ENCODE measurements at places on chromosomes 4 and X.

- DNase-seq, result no peak
Measured at GRCh38 chrX:10932842-10933440, 178.2 kb upstream of the HCCS start.

DNA sequence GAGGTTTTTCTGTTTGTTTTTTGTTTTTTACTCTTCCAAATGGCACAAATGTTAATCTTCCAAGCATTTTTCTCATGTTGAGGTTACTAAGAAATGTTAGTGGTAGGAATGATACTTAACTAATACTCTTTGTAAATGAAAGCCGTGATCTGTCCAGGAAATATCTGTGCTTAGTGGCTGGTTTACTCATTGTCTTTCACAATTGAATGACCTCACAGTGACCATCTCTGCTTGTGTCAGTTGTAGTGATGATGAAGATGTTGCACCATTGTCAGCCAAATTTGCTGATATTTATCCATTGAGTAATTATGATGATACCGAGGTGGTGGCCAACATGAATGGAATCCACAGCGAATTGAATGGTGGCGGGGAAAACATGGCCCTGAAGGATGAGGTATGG, 93.5 kb downstream of the TNIP2 start:
- no peak for DNase-seq

DNA sequence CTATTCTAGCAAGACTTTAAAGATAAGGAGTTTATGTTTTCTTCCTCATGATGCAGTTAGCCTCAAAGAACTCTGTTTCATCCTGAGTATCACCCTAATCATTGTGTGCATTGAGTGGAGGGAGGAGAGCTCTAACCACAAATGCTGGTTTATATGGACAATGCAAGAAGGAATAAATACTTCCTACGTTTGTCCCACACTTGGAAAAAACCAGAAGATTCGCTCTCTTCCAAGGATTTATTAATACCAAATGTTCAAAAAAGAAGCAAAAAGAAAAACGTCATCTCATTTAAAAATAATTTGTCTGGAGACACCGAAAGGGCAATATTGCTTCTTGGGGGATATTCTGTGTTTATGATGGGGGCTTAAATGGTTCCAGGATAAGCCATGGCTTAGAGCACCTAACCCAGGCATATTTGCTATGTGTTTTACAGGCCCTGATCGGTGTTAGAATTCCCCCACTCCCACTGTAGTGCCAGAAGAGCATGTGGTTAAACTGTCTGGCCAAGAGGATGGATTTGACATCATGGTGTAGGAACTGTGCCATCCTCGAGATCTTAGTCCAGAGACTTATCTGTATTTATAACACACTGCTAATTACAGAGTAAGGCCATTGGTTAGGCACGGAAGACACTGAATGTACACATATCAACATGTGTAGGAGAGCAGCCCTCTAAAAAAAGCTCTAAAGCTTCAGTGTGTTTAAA, 227.2 kb downstream of the ANK2 start:
- no peak for DNase-seq

- no peak for DNase-seq
Measured at GRCh38 chr4:53646795-53647194, 55.5 kb upstream of the LNX1 start.

DNA sequence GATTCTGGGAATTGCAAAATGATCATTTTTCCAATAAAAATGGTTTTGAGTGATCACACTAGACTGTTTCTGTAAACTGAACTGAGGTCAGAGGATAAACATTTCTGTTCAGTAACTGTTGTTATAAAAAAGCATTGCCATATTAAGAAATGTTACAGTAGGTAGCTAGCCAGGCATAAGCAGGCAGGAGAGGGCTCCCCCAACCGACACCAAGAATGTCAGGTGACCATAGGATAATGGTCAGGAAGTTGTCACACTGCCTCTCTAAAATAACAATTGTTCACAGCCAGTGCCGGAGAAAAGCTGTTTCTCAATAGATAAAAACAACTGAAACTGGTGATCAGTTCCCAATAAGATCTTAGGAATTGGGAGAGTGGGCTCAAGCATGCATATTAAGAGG, 306.2 kb upstream of the SLIT2 start:
- DNase-seq, result no peak

DNA sequence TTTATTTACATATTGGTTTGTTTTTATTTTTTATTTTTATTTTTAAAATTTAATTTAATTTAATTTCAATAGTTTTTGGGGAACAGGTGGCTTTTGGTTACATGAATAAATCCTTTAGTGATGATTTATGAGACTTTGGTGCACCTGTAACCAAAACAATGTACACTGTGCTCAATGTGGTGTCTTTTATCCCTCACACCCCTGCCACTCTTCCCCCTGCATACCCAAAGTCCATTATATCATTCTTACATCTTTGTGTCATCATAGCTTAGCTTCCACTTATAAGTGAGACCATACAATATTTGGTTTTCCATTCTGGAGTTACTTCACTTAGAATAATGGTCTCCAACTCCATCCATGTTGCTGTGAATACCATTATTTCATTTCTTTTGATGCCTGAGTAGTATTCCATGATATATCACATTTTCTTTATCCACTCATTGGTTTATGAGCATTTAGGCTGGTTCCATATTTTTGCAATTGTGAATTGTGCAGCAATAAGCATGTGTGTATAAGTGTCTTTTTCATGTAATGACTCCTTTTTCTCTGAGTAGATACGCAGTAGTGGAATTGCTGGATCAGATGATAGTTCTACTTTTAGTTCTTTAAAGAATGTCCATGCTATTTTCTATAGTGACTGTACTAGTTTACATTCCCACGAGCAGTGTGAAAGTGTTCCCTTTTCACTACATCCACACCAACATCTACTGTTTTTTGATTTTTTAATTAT, 157.1 kb downstream of the CPXCR1 start:
- DNase-seq, result no peak

- no peak for DNase-seq
Measured at GRCh38 chr4:58553679-58554078, 1443.5 kb upstream of the IGFBP7 start.

GRCh38 chr4:40684404-40684803, 54.7 kb upstream of the RBM47 start:
- no peak for DNase-seq

GRCh38 chr4:89299153-89299791, 8.3 kb downstream of the GPRIN3 start:
- no peak for DNase-seq

DNA sequence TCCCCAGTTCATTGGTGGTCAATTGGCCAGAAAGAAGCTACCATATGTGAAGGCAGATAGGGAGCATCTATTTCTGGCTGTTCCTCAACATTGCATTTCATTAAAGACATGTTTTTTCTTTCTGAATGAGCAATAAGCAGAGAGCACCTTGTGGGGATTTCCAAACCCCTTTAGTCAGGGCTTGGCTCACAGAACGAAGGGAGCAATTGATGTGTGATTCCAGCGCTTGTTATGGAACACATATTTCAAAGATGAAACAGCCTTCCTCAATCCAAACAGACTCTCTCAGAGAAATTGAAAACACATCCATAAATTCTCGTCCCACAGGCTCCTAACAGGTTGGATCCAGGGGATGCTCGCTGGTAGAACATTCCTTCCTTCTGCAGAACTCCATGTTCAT, 84.1 kb downstream of the CLCN4 start:
- DNase-seq, result no peak

DNA sequence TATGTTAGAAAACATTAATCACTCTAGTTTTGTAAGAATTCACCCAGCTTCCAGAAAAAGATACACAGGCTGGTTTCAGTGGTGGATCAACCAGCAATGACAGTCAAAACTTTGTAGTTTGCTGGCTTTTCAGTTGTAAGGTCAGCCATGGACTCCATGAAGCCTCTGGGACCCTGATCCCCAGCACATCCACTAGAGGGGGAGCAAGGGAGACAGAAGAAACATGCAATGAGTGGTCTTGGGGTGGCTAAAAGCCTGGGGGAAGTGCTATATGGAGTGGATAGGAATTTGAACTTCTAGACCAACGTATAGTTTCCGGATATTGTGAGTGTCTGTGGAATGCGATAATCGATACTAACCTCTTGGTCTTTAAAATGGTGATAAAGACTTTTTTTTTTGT, 72.7 kb downstream of the AFF2 start:
- DNase-seq, result no peak

GRCh38 chrX:43556207-43556606, 99.9 kb upstream of the MAOA start:
- DNase-seq, result no peak

DNA sequence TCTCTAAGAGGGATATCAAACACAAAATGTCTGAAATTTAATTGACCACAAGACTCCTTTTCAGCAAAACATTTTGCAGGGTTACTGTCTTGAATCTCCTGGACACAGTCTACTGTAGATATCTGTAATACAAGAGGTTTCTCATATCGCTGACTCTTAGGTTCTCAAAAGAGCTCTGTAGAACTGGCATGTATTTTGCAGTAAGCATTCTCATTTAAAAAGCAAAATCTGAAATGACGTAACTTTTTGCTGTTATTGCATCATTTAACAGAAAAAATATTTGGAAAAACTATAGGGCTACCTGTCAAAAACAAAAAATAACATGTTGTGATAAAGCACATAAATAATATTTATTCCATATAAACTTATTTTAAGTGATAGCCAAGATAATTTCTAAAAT, 114.2 kb downstream of the CDS1 start:
- DNase-seq, result no peak

- no peak for DNase-seq
Measured at GRCh38 chr4:118281611-118282442, 71.0 kb downstream of the PRSS12 start.

- no peak for DNase-seq
Measured at GRCh38 chrX:15877380-15877779, 22.8 kb upstream of the AP1S2 start.

Measured in dorsolateral prefrontal cortex (tissue), 122 donors.